Left ventricle myocardium inferior (tissue), 1 donor: ENCODE measurements at places on chromosomes 7 and 10.
A peak's percentile ranks its signal among the peaks of the same experiment; 100 is the strongest.

DNA sequence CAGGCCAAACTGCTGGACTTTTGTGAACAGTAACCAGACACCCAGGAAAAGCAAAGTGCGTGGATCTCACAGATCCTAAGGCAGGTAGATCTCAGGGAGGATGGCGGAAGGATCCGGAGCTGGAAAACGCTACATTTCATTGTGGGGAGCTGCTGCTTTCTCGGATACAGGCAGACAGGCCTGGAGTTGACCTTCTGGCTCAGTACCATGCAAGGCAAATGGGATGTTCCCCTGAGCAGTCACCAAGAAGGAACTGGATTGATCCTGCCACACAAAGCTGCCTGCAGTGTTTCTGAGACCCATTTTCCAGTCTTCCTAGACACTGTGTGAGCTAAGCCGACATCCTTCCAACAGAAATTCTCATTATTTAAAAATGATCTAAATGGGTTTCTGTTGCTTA lies 65.5 kb downstream of the ZRANB1 start:
- DNase-seq: no peak

- DNase-seq: no peak
Observed at GRCh38 chr7:38748056-38748610, 117.0 kb upstream of the AMPH start.

DNA sequence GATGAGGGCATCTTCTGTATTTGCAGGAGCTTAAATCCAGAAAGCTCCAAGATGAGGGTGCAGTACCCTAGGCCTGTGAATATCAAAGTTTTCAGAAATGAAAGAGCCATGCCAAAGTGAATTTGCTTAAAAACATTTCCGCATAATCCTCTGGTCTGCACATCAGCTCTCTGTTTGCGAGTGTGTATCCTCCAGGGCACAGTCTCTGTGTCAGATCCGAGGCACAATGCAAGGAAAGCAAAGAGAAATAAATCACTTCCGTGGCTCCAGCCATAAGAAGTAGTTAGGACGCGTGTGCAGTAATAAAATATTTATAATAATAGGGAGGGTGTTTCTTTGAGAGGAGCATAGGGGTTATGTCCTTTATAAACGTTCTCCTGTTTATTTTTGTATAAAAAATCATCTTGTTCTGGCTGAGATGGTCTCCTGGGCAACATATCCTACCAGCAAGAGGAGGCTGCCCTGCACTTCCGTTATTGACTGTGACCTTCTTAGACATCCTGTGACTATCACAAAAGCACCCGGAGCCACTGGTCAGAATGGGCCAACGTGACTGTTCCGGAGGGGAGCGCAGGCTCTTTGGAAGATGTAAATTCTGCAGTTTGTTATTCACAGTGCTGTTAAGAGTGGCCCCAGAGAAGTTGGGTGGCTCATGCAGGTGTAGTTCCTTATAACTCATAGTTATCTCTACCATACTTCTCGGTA lies 667.6 kb upstream of the FOXK1 start:
- DNase-seq: no peak

GRCh38 chr7:1856161-1856887 lies 186.2 kb downstream of the ELFN1 start:
- peak; percentile 9 for DNase-seq

- DNase-seq: no peak
Observed at GRCh38 chr10:69409176-69409495, 7.6 kb downstream of the TACR2 start.

- no peak for DNase-seq
Observed at GRCh38 chr7:84294847-84295455, 100.4 kb upstream of the SEMA3A start.

- DNase-seq: no peak
Observed at GRCh38 chr10:5890452-5890915, 441 bp downstream of the FBH1 start.

- DNase-seq: peak; percentile 15
Observed at GRCh38 chr7:20514364-20514763, 101.1 kb upstream of the ABCB5 start.

- DNase-seq: no peak
Observed at GRCh38 chr10:97920865-97921264, 71.2 kb downstream of the GOLGA7B start.

GRCh38 chr10:119817991-119818888 lies 54.4 kb downstream of the MCMBP start:
- peak; percentile 52 for DNase-seq

DNA sequence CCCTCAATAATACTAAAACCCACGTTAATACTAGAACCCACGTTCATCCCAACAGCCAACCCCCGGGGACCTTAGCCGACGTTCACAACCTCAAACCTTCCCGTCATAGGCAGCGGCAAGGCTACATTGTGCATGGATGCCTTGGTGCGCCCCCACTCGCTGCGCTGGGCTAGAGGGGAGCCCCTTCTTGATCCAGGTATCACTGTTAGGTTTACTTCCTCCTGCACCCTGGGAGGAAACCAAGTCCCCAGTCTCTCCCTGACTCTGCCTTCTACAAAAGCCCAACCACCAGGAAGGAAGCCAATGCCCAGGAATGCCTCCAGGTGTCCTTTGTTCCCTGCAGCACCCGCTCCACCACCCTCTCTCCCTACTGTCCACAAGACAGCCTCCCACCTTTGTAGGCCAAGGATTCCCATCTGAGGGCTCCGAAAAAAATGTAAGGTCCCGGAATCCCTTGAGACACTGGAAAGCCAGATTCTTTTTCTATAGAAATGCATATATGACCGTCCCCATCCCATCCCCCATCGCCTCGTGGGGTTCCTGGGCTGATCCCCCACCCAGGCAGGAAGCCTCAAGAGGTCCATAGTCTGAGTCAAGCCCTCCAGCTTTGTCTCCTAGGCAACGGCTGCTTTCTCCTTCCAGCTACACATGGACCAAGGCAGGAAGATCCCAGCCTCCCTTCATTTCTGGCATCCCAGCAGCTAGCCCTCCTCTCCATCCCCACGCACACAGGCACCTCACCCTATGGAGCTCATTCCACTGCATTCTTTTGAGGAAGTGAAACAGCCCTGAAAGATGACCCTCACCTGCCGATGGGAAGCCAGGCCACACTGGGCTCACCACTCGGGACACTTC lies 25.2 kb downstream of the CTBP2 start:
- DNase-seq: no peak
